ENCODE measurements at places on chromosomes 1 and 21.

DNA sequence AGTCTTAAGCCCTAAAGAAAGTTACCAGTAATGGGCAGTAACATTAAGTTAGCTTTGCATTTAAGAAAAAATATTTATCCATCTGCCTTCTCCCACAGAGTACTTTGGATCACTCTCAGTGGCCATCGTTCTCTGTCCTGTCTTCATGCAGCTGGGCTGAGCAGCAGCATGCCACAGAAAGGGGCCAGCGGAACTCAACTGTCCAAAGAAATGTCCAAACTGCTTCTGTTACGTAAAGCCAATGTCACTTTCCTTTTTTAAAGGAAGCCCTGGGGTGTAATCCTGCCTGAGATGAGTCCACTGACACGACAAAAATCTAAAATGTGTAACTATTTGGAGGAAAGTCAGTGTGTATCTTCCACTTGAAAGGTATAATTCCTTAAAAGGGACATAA is 291.6 kb downstream of the SMYD3 start:
- DNase-seq, result no peak

DNA sequence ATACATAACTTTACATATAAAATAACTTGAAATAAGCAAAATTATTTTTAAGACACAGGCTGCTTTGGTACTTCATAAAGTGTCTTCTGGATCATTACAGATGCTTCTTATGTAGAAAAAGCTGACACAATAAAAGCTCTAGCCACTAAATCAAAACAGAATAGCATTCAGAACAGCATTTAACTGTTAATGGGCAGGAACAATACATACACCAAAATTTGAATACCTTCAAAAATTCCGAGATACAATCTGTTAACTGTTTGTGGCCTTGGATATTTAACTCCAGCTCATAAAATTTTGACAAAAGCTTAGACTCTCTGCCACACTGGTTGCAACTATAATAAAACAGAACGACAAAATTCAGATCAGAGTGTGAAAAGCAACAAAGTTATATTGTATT is 31.7 kb downstream of the USP48 start:
- DNase-seq, result no peak

DNA sequence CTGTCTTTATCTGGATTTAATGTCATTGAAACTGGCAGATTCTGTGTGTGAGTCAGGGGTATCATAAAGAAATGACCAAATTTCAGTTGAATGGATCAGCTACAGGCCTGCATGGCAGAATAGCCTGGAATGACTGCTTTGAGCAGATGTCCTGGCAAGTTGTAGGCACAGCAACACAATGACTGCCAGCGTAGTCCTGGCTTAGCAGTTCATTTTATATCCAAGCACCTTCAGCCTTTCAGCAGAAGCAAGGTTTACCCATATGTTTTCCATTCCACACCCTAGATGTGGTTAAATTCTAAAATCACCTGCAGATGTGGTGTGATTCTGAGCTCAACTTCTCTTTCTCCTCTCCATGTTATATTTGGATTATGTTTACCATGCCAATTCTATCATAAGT is 22.3 kb upstream of the PTGFR start:
- DNase-seq, result no peak

- DNase-seq, result no peak
Measured at GRCh38 chr1:228969953-228970800, 234.9 kb downstream of the RHOU start.

GRCh38 chr1:155004352-155005075 is 1.9 kb downstream of the ZBTB7B start:
- DNase-seq, result no peak

DNA sequence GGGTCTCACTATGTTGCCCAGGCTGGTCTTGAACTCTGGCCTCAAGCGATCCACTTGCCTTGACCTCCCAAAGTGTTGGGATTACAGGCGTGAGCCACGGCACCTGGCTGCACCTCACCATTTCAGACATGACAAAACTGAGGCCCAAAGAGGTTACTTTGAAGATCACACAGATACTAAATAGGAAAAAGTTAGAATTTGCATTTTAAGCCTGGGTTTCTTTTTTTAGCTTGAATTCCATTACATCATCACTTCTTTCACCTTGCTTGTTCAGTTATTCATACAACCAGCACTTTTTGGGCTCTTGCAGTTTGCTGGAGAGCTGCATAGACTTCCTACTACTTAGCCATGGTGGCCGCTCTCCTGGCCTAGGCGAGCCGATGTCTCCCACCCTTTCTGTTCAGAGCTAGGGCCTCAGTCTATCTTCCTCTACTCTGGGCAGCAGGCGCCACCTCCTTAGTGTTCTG is 16.3 kb upstream of the CD2 start:
- DNase-seq, result no peak

GRCh38 chr1:58059789-58060188 is 486.7 kb downstream of the OMA1 start:
- DNase-seq, result no peak

- DNase-seq, result no peak
Measured at GRCh38 chr1:213418268-213419071, 367.4 kb downstream of the RPS6KC1 start.

- peak; percentile 73 for DNase-seq
Measured at GRCh38 chr21:35400233-35400939, 351.3 kb upstream of the RUNX1 start.

GRCh38 chr1:19643602-19644394 is at the start of gene NBL1:
TSS of gene NBL1 (plus strand) at chr1:19644311. CDS start at chr1:19655031, 10,720 bp downstream.
- peak; percentile 28 for DNase-seq

GRCh38 chr1:75203415-75204277 is 69.5 kb downstream of the LHX8 start:
- DNase-seq, result no peak

DNA sequence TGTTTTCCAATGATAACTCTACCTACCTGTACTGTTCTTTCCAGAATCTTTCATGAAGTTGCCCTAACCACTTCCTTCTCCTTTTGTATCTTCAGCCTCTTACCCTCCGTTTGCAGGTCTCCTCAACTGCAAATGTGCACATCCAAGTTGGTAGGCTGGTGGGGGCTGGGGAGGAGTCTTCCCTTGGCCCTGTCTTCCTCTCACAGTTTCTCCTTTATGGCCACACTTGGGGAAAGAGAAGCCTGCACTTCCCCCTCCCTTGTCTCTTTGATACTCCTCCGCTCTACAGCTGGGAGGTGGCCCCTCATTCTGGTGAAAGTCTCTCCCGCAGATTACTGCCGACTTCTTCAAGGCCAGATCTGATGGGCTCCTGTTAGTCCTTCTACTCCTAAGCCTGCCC is 26.9 kb upstream of the GPR88 start:
- DNase-seq, result no peak

- DNase-seq, result no peak
Measured at GRCh38 chr1:162765788-162766187, 24.7 kb upstream of the HSD17B7 start.

- DNase-seq, result no peak
Measured at GRCh38 chr1:219876798-219877209, 51.6 kb downstream of the SLC30A10 start.

DNA sequence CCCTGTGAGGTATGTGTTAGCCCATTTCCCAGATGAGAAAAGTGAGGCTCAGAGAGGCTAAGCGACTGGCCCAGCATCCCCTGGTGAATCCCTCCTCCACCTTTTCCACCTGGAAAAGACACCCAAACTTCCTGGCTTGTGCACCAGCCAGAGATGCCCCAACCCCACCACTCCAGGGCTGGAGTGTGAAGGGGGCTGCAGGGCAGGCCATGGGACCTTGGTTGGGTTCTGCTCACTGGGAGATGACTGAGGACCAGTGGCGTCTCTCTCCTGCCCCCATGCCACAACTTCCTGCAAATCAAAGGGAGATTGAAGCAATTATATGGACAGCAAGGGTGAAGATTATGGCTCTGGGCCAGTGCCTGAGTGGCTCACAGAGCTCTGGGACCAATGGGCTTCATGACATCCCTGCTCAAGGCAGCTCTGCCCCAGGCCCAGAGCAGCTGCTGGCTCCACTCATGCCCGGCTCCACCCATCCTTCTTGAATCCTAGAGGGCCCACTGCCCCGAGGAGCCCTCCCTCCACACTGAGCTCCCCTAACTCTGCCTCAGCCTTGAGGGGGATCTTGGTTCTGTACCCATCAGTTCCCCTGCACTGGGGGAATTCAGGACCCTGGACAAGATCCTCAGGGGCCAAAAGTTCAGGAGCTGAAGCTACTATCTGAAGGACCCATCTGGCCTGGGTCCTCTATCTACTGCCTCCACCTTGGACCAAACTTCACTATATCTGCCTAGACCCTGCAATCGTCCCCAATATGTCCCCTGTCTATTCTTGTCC is 416.9 kb downstream of the PTPRU start:
- DNase-seq, result no peak

GRCh38 chr21:26852423-26852822 is 7.2 kb upstream of the ADAMTS1 start:
- no peak for DNase-seq

GRCh38 chr1:63918418-63918945 is 144.7 kb downstream of the ROR1 start:
- no peak for DNase-seq

DNA sequence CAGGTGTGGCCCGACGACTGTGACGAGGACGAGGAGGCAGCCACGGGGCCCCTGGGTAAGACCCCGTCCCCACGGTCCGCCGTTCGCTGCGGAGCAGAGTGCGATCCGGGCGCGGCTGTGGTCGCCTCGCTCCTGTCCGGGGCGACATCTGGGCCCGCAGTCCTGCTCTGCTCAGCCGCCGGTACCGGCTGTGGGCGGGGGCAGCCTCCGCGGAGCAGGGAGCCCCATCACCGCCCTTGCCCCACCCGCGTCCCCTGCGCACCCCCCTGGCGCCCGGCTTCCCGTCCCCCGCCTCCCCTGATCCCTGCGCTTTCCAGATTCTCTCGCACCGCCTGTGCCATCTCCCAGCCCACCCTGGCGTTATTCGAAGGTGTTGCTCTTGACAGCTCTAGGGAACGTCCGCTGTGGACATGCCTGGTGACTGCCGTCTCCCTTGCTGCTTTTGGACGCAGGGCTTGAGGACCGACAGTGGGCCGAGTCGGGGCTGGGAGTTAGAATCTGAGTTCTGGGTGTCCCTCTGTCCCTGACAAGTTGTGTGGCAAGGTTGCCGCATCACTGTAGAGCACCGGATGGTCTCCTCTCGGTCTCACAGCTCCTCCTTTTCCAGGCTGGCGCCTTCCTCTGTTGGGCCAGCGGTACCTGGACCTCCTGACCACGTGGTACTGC is 596 bp downstream of the TOR3A start:
- DNase-seq, result no peak

DNA sequence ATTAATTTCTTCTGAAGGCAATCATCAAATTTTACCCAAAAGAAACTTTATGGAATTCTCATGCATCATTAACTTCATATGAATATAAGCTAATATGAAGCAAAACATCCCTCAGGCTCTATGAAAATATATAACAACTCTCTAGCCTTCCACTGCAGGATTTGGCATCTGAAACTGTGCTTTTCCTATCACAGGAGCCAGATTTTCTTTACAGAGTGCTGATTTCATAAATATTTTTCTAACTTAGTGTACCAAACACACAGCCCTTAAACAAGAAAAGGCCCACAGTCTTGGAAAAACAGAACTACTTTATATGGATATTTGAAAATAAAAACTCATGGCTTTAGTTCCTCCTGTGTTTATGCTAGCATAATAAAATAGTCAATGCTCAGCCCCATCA is 559.5 kb upstream of the CHRM3 start:
- no peak for DNase-seq

DNA sequence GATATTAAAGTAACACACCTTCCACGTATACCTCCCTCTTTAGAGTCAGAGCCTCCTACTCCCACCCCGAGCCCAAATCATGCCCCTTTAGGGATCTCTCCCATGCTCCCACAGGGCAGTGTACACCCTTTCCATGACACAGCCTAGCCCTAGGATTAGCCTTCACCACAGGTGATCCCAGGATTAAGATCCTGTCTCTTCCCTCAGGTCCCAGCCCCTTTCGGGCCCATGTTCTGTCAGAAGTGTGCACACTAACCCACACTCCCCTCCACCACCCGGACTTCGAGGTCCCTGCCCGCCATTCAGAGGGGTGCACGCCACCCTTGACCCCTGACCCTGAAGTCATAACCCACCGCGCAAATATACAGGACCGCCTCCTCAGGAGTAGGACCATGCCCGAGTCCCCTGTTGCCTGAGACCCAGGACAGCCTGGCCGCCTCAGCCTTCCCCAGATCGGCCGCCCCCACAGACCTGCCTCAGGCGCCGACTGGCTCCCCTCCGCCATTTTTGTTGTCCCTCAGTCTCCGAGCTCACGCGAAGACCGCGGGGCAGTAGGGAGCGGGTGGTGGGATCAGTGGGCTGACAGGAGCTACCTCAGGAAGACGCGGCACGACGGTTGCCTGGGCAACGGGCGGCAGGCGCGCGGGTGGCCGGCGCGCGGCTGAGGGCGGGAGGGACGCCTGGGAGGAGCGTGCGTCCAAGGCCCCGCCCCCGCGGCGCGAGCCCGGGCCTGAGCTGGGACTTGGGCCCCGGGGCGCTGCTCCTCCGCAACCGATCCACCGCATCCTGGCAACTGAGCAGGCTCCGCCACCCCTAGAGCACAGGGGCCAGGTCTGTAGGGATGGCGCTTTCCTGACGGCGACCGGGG is at the start of gene AGBL4:
Gene AGBL4, minus strand, starts transcription at position 663 of the 868 bp plus-strand sequence.
- peak; percentile 70 for DNase-seq

DNA sequence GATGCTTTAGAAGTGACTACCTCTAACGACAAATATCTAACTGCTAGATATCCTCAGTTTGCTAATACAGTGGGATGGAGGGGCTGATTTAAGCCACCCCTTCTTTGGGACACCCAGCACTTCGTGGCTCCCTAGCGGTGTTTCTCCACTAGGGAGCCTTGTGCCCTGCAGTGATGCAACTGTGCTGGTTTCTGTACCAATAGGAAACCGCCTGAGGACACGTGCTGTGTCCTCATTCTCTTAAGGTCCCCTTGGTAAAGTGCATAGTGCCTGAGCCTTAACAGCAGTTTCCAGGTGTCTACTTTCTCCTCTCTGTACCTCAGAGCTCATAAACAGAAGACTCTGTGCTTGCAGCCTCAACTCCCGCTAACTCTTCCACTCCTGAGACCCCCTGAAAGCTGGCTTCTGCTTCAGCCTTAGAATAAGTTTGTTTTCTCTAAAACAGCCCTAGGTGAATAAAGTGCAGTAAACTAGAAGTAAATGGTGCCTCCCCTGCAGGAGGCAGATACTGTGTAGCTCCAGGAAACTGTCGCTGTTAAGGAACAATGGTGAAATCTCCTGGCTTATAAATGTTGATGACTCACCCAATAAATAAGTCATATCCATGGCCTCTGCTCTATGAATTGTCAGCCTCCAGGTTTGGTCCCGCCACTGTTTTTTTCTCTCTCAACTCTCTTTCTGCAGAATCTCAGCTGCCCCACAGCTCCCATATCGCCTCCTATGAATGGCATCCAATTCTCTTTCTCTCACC is 130.4 kb downstream of the AK5 start:
- no peak for DNase-seq

- DNase-seq, result no peak
Measured at GRCh38 chr21:35520302-35520701, 471.2 kb upstream of the RUNX1 start.

DNA sequence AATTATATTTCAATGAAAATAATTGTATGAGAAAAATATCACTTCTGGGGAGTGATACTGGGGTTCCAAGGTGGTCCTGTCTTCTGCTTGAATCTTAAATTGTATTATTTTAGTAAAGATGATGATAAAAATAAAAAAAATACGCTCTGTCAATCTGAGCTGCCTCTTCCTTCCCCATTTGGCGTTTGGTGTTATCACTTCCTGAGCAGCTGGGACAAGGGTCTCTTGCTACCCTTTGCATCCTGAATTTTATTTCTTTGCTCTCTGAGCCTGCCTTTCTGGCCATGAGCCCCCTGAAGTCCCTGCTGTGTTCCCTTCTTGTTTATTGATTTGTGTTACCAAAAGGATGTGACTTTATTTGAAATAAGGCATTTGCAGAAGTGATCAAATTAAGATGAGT is 111.0 kb downstream of the KCNJ6 start:
- no peak for DNase-seq

GRCh38 chr1:28037206-28037605 is 51.2 kb downstream of the EYA3 start:
- DNase-seq, result no peak
